ENCODE measurements at places on chromosomes 6 and 20.
A peak's percentile ranks its signal among the peaks of the same experiment; 100 is the strongest.

DNA sequence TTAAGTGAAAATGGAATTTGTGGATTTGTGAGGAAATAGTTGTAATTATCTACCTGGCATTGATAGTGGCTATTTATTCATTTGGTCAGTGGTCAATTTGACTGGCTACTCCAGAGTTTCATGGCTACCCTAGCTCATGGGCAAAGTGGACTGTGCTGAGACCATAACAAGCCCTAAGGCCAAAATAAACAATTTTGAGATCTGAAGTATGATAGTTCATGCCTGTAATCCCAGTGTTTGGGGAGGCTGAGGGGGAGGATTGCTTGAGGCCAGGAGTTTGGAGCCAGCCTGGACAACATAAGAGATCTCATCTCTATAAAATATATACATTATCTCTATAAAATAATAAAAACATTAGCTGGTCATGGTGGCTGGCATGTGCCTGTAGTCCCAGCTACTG, 311.7 kb downstream of the HIVEP2 start:
- DNase-seq = no peak

DNA sequence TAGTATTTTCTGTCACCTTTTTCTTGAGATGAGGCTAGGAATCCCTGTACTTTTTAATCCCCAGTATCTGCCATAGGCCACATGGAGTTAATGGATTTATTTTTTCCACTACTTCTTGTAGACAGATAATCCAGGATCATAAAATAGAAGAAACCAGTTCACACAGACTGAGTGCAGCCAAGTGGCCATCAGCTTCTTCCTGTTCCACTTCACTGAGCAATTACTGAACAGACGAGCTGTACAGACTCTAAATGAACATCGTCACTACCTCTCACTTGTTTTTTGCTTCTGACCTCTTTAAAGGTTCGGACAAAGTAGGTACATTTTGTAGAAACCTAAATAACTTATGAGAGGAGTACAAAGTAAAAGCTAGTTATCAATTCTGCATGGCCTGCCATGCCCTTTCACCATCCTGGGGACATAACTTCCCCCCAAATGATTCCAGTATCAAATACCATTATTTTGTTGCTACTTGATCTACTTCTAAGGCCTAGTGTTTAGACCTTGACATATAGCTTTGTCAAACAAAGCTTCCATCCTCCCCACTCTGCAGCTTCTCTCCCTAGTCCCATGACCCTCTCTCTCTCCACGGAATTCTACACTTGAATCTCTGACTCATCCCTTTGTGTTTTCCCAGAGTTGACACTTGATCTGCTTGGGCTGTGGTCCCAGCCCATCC, 34.4 kb upstream of the ARHGAP18 start:
- peak; percentile 92 for DNase-seq

GRCh38 chr20:48325656-48326433, 502.0 kb downstream of the PREX1 start:
- DNase-seq = no peak

DNA sequence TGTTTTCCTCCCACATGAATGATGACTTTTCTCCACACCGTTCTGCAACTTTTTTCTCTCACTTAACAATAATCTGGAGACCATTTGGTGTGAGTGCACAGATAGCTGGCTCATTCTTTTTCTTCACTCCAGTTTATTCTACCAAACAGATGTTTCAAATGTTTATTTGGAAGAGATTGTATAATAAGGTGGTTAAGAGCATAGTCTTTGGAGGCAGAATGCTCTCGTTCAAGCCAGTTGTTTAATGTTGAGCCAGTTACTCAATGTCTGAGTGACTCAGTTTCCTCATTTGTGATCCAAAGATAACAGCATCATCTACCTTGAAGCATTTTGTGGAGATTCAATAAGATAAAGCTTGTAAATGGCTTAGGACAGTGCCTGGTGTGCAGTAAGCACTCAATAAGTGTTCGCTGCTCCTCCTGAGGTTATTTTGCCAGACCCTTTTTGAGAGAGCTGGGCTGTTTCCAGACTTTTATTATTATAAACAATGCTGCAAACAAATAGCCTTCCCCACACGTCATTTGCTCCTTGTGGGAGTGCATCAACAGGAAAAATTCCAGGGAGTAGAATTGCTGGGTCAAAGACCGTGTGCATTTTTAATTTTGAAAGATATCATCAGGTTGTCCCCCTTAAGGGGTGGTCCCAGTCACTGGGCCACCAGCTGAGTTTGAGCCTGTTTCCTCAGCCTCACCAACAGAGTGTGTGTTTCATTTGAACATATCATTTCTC, 70.6 kb downstream of the VEGFA start:
- DNase-seq = no peak

DNA sequence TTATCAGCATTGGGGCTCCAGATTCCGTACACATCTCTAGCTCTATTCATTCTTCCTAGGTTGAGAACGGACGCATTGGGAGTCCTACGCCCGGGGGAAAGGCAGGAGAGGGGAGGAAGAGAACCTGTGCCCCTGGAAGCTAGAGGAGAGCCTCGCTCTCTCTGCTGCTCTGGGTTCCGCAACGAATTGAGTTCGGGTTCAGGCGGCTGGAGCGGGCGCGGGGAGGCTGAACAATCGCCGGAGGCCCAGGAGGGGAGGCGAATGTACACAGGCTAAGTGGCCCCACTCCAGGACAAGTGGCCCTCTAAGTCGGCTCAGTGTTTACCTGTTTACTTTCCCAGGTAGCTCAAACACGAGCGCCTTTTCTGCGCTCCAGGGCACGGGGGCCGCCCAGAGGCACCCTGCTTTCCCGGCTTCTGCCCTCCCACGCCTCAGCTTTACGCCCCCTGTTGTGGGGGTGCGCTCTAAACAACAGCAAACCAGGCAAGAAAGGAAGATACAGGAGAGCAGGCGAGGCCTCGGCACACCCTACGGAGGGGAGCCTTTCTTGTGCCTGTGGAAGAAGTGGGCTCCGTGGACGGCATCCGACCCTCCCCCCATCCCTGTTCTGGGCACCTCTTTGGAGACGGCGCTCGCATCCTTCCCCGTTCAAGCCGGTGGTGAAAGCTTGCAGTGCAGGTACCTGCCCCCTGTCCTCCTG, 4.6 kb upstream of the NKX2-2 start:
- no peak for DNase-seq

DNA sequence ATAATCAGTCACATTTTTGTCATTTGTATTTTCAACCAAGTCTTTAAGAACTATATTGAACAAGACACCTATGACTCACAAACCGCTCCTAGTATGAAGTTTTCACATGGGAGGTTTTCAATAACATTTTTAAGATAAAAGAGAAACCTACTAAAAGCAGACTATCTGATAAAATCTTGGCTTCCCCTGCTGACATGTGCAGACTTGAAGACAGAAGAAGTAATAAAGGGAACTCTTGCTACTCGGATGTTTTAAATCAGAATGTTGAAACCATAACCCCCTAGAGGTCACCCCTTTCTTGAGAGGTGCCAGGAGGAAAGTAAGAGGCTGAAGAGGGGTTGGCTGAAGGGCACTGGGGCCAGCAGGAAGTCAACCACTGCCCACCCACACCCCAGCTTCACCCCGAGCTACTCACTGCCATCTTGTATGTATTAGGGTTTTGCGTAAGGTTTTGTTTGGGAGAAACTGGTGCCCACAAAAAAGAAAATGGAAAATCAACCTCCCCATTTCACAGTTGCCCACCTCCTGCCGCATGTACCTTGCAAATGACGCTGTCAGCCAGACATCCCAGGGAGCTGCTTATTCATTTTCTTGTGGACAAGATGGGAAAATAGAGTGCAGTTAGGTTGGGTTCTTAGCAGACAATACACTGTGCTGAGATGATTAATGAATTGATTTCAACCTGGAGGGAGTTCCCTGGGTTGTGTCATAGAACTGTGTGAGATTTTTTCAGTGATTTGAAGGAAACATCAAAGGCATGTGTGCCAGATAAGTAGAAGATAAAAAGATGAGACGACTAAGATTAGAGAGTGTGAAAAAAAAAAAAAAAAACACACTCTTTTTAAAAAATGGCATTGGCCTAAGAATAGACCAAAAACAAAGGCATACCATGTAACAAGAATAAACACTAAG, 83.2 kb upstream of the TAB2 start:
- peak; percentile 79 for DNase-seq

DNA sequence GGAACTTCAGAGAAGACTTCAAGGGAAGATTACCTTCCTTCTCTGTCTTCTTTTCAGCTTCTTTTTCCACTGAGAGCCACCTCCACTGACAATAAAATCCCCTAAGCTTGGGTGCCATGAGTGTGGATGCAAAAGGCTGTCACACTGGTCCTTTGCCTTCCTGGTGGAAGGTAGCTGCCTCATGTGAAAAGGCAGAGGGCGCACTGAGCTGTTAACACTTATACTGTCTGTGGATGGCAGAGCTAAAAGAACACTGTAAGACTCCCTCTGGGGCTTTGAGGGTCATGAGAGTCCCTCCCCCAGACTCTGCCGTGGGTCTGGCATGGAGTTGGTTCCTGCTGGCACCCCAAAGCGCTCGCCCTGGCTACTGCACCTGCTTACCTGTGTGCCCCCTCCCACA, 536.7 kb upstream of the IMPG1 start:
- no peak for DNase-seq

GRCh38 chr6:25014791-25015560, 79.2 kb upstream of the RIPOR2 start:
- DNase-seq = peak; percentile 78
